ENCODE measurements at places on chromosomes 4 and X. TPM values are rescaled to one million over a fixed set of nuclear protein-coding genes. Genes with fewer than 3 reads are reported as not detected.

DNA sequence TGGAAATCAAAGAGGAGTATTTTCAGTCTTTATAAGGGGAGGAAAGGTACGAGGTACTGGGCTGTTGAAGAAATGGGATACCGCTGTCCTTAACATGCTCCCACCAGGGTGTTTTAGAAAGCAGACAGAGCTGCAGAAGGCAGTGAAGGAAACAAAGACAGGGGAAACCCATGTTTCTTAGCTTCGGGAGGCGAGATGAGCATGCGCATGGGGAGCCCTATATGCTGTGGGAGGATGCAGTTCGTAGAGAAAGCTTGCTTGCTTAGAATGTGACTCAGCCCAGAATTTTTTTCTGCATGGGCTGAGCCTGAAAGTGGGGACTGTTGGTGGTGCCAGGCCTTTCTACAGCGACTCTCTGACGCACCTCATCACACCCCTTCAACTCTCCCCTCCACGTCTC lies 28.8 kb upstream of the SCOC start:
- H3K27me3 ChIP-seq: no peaks in the 10 kb centered on the region
- no peaks in the 10 kb centered on the region for H3K36me3 ChIP-seq
- no peak overlapping the region for H3K4me3 ChIP-seq
- no peak for DNase-seq
- no peaks in the 10 kb centered on the region for H3K4me1 ChIP-seq
- no peak overlapping the region for H3K27ac ChIP-seq

- H3K36me3 ChIP-seq: no peaks in the 10 kb centered on the region
- H3K4me1 ChIP-seq: no peaks in the 10 kb centered on the region
- no peak for DNase-seq
Observed at GRCh38 chr4:159312236-159312635, 209.4 kb downstream of the RAPGEF2 start.

GRCh38 chrX:153476666-153477363 lies 6.4 kb upstream of the HAUS7 start:
- no peak for DNase-seq
- H3K4me1 ChIP-seq: peaks cover 5% of the 10 kb centered on the region

DNA sequence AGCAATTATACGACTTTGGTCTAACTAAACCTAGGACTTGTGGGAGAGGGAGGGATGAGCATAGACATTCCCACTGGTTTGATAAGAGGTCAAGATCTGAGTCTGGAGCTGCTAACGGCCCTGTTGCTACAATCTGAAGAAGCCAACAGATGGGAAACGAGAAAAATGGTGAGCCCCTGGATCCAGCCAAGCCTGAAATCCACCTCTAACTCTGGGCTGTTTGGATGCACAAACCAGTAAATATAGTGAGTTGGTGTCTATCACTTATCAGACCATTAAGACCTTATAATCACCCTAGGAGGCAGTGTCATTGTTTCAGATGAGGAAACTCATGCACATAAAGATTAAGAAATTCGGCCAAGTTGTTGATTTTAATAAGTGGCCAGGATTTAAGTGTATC lies 50.5 kb downstream of the ADGRA3 start:
- H3K4me1 ChIP-seq: no peaks in the 10 kb centered on the region
- no peaks in the 10 kb centered on the region for H3K36me3 ChIP-seq
- H3K27ac ChIP-seq: no peak overlapping the region
- no peaks in the 10 kb centered on the region for H3K27me3 ChIP-seq
- no peak overlapping the region for H3K4me3 ChIP-seq

GRCh38 chrX:120790552-120790951 lies 85.1 kb downstream of the CT47B1 start:
- DNase-seq: no peak
- H3K36me3 ChIP-seq: no peaks in the 10 kb centered on the region
- peaks cover 4% of the 10 kb centered on the region for H3K4me1 ChIP-seq

DNA sequence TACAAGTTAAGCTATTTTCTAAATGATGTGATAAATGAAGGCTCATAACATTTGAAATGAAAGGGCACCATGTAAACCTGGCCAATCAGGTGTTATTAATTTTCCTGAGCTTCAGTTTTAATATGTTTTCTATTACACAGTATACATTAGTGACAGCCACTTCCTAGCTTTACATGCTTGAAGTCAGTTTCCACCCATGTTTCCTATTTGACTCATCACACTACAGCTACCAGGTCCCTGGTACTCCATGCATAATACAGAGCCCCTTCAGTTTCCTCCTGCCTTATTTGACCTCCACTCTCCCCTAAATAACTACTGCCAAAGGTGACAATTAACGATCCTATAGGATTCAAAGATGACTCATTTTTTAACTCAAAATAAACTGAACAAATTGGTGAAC lies 18.3 kb downstream of the ZNF518B start:
- no peaks in the 10 kb centered on the region for H3K36me3 ChIP-seq
- H3K27ac ChIP-seq: no peak overlapping the region
- no peaks in the 10 kb centered on the region for H3K27me3 ChIP-seq
- no peak overlapping the region for H3K4me3 ChIP-seq

DNA sequence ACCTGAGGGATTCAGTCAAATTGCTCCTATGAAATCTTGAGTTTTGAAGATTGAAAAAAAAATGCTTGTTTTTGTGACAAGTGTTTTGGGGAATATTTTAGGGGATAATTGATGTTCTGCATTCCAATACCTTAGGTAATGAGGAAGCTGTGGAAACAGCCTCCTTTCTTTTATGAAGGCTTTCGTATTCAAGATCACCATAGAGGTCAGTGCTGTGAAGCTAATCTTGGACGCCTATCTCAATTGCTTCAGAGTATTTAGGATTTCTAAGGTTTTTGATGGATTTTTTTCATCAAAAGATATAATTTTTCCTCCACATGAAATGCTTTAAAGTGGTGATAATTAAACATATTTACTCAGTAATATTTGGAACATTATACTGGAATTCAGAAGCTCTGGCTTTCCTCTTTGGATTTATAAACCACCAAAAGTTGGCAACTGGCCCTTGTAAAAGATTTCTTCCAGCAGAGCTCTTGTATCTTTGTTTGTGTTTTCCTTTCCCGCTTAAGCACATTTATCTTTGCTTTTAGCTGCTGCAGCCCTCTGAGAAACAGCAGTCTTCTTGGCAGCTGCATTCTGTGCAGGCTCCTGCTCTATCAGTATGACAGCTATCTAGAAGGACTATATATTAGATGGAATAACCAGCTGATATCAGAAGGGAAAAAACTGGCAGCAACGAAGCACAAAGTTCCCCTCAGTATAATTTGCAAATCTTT lies 63.7 kb downstream of the HMGB2 start:
- no peaks in the 10 kb centered on the region for H3K27me3 ChIP-seq
- no peaks in the 10 kb centered on the region for H3K4me1 ChIP-seq
- no peak overlapping the region for H3K27ac ChIP-seq
- no peaks in the 10 kb centered on the region for H3K36me3 ChIP-seq

GRCh38 chrX:22015139-22015750 lies 16.9 kb upstream of the PHEX start:
- H3K27ac ChIP-seq: no peak overlapping the region
- no peaks in the 10 kb centered on the region for H3K27me3 ChIP-seq
- DNase-seq: no peak
- H3K4me1 ChIP-seq: no peaks in the 10 kb centered on the region

DNA sequence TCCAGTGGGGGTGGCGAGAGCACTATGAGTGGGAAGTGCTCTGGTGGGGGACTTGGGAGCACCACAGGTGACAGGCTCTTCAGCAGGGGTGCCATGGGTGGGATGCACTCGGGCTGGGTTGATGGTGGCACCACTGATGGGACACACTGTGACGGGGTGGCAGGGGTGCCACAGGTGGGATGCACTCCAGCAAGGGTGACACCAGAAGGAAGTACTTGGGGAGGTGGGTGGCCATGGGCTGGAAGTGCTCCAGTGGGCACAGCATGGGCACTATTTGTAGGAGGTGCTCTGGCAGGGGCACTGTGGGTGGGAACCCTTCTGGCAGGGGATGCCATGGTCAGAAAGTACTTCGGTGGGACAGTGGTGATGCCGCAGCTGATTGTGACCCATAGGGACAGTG lies 346.6 kb downstream of the CFAP47 start:
- no peaks in the 10 kb centered on the region for H3K4me1 ChIP-seq
- no peak overlapping the region for H3K27ac ChIP-seq
- DNase-seq: no peak
- H3K27me3 ChIP-seq: no peaks in the 10 kb centered on the region

DNA sequence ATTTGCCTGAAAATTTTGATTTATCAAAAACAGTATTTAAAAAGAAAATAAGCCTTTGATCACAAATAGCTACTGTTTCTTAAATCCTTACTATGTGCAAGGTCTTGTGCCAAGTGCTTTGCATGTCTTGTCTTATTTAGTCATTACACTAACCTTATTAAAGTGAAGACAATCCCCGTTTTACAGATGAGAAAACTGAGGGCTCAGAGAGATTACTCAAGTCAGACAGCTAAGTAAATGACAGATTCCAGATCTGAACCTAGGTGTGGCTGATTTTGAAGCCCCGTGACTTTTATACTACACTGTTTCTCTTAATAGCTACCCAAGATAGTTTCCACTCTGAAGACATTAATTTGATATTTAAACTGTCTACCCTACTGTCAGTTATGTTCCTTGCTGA lies 38.2 kb downstream of the AFF2 start:
- no peak overlapping the region for H3K4me3 ChIP-seq
- no peaks in the 10 kb centered on the region for H3K36me3 ChIP-seq
- H3K4me1 ChIP-seq: no peaks in the 10 kb centered on the region
- no peaks in the 10 kb centered on the region for H3K27me3 ChIP-seq
- DNase-seq: no peak

DNA sequence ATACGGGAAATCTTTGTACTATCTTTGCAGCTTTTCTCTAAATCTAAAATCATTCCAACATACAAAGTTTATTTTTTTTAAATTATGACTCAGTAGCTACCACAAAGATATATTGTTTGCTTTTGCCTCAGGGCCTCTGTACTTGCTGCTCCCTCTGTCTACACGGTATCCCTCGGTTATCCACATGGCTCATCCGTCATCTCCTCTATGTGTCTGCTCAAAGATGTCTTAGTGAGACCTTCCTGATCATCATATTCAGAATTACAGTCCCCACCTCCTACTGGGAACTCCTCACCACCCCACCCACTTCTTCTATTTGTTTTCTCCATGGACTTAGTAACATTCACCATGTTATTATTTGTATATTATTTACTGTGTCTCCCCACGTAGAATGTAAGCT lies 107.8 kb downstream of the PARM1 start:
- H3K27me3 ChIP-seq: no peaks in the 10 kb centered on the region
- no peaks in the 10 kb centered on the region for H3K36me3 ChIP-seq
- no peak overlapping the region for H3K27ac ChIP-seq
- no peak overlapping the region for H3K4me3 ChIP-seq
- DNase-seq: no peak

GRCh38 chr4:174461466-174462106 lies 60.7 kb downstream of the HPGD start:
- H3K36me3 ChIP-seq: no peaks in the 10 kb centered on the region
- H3K27me3 ChIP-seq: no peaks in the 10 kb centered on the region
- no peaks in the 10 kb centered on the region for H3K4me1 ChIP-seq
- H3K27ac ChIP-seq: no peak overlapping the region
- no peak for DNase-seq

DNA sequence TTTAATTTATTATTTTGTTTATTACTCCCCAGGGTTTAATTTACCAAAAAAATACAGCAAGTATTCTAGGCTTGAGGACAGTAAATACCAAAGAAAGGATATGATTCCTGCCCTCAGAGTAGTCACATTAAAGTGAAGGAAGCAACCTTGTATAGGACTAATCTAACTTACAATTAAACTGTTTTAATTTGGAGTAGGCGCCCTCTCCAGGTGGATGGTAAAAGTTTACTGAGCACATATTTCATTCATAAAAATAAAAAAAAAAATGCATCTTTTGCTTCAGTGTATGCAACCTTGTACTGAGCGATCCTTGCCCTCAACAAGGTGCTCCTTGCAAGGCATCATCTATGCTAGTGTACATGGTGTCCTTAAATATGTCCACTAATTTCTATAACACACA lies 72.0 kb upstream of the MAGEB16 start:
- H3K27ac ChIP-seq: no peak overlapping the region
- H3K4me1 ChIP-seq: no peaks in the 10 kb centered on the region
- H3K36me3 ChIP-seq: no peaks in the 10 kb centered on the region

- no peaks in the 10 kb centered on the region for H3K27me3 ChIP-seq
- H3K27ac ChIP-seq: no peak overlapping the region
- no peaks in the 10 kb centered on the region for H3K36me3 ChIP-seq
- H3K4me1 ChIP-seq: peaks cover 6% of the 10 kb centered on the region
- no peak overlapping the region for H3K4me3 ChIP-seq
Observed at GRCh38 chr4:122674371-122674770, 53.5 kb upstream of the IL21 start.

GRCh38 chrX:104419211-104419610 lies 146.8 kb upstream of the IL1RAPL2 start:
- no peaks in the 10 kb centered on the region for H3K27me3 ChIP-seq
- no peak overlapping the region for H3K4me3 ChIP-seq
- H3K4me1 ChIP-seq: no peaks in the 10 kb centered on the region

GRCh38 chrX:22737541-22737940 lies 262.2 kb upstream of the DDX53 start:
- no peak for DNase-seq
- H3K27me3 ChIP-seq: no peaks in the 10 kb centered on the region
- no peak overlapping the region for H3K4me3 ChIP-seq
- H3K36me3 ChIP-seq: no peaks in the 10 kb centered on the region
- no peak overlapping the region for H3K27ac ChIP-seq

DNA sequence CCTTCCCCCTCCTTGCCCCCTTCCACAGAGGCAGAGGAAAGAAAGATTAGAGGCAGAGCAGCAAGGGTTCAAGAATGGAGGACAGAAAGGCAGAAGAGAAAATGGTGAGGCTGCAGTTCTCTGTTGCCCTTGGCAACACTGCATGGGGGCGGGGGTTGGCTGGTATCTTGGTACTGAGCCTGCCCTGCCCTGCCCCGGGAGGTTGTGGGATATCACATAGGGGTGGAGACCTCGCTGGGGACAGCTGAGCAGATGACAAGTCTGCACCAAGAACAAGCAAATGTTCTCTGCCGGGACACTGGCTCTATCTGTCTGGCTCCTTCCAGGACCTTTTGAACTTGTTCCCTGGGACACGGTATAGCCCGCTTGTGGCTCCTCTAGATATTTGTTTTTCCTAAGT lies 39.8 kb downstream of the NHS start:
- H3K4me3 ChIP-seq: no peak overlapping the region
- no peaks in the 10 kb centered on the region for H3K27me3 ChIP-seq
- DNase-seq: no peak
- H3K27ac ChIP-seq: no peak overlapping the region

- H3K27ac ChIP-seq: no peak overlapping the region
- H3K27me3 ChIP-seq: no peaks in the 10 kb centered on the region
- H3K4me3 ChIP-seq: no peak overlapping the region
- DNase-seq: no peak
- no peaks in the 10 kb centered on the region for H3K36me3 ChIP-seq
- no peaks in the 10 kb centered on the region for H3K4me1 ChIP-seq
Observed at GRCh38 chr4:44196796-44197195, 251.8 kb downstream of the KCTD8 start.

GRCh38 chrX:152632445-152633097 lies 5.1 kb upstream of the GABRQ start:
- no peaks in the 10 kb centered on the region for H3K27me3 ChIP-seq
- H3K27ac ChIP-seq: no peak overlapping the region
- DNase-seq: peak; percentile 1
- no peaks in the 10 kb centered on the region for H3K36me3 ChIP-seq
- H3K4me3 ChIP-seq: no peak overlapping the region

The MAGEA10 gene
- not detected for total RNA-seq

The KLHL34 gene
- total RNA-seq: 0.27 TPM

The SSX4B gene
- not detected for total RNA-seq

The CT47B1 gene
- not detected for total RNA-seq

The SLC38A5 gene
- 188 TPM for total RNA-seq

The MAGEC3 gene
- not detected for total RNA-seq

The CT45A5 gene
- not detected for total RNA-seq

The TLR3 gene
- 0.11 TPM for total RNA-seq

The PNCK gene
- total RNA-seq: not detected

The PAK3 gene
- total RNA-seq: 0.31 TPM

The PDE6B gene
- 9.3 TPM for total RNA-seq

The KIT gene
- total RNA-seq: 0.39 TPM

Measured in CD8-positive, alpha-beta memory T cell (primary cell).